ENCODE measurements at places on chromosomes 16 and 17. TPM values are rescaled to one million over a fixed set of nuclear protein-coding genes. Genes with fewer than 3 reads are reported as not detected.
A peak's percentile ranks its signal among the peaks of the same experiment; 100 is the strongest.

CIBAR2 gene
- total RNA-seq: not detected

GRCh38 chr17:60392845-60393702, 1.1 kb upstream of the USP32 start:
- peaks cover 48% of the 10 kb centered on the region for H3K4me1 ChIP-seq
- H3K4me3 ChIP-seq: peak overlapping the region; percentile 97
- peak overlapping the region; percentile 95 for H3K27ac ChIP-seq
- no peaks in the 10 kb centered on the region for H3K27me3 ChIP-seq
- peak; percentile 37 for DNase-seq

- H3K4me3 ChIP-seq: no peak overlapping the region
- no peak for DNase-seq
- H3K27ac ChIP-seq: no peak overlapping the region
- peaks cover 37% of the 10 kb centered on the region for H3K27me3 ChIP-seq
- H3K36me3 ChIP-seq: no peaks in the 10 kb centered on the region
Measured at GRCh38 chr17:81499601-81499970, 13.0 kb downstream of the ACTG1 start.

DNA sequence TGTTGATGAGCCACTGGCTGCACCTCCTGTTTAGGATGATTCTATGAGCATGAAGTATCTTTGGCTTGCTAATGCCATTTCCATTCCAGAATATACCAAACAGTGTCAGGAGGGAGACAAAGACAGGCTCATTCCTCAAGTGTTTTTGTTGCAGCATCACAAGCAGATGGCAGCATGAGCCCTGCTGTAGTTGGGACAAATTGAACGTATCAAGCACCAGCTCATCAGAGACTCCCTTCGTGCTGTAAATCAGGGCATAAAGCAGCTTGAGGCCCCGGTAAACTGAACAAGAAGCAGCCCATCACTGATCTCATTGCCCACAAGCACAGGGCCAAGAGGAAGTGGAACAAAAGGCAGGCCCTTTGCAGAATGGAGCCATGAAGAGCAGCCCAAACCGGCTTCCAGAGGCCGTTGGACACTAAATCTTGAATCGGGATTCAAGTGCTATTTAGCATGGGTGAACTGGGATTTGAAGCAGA, 45.9 kb upstream of the HS3ST3A1 start:
- no peak overlapping the region for H3K4me3 ChIP-seq
- H3K36me3 ChIP-seq: no peaks in the 10 kb centered on the region
- H3K27ac ChIP-seq: no peak overlapping the region
- peaks cover 9% of the 10 kb centered on the region for H3K27me3 ChIP-seq
- no peak for DNase-seq

- no peak for DNase-seq
- no peaks in the 10 kb centered on the region for H3K36me3 ChIP-seq
- no peak overlapping the region for H3K4me3 ChIP-seq
- H3K27ac ChIP-seq: no peak overlapping the region
- H3K4me1 ChIP-seq: peaks cover 16% of the 10 kb centered on the region
- H3K27me3 ChIP-seq: peaks cover 28% of the 10 kb centered on the region
Measured at GRCh38 chr17:74270333-74270732, 3.7 kb upstream of the DNAI2 start.

All from activated T-helper 1 cell treated with anti-CD3 and anti-CD28 coated beads, Interleukin-12 subunit alpha, Interleukin-12 subunit beta, Interleukin-2, Interleukin-4 antibody, amounts not matched to agents 30 ng/mL and 10 ng/mL and 1 ng/mL, durations not matched to agents 14 hours and 24 hours and 36 hours (primary cell).